Natural killer cell treated with Interleukin-12 subunit alpha and Interleukin-12 subunit beta and Interleukin-15 and Interleukin-18, amount 100 ng/mL, for 72 hours (primary cell): ENCODE measurements at places on chromosomes 12 and 14.

DNA sequence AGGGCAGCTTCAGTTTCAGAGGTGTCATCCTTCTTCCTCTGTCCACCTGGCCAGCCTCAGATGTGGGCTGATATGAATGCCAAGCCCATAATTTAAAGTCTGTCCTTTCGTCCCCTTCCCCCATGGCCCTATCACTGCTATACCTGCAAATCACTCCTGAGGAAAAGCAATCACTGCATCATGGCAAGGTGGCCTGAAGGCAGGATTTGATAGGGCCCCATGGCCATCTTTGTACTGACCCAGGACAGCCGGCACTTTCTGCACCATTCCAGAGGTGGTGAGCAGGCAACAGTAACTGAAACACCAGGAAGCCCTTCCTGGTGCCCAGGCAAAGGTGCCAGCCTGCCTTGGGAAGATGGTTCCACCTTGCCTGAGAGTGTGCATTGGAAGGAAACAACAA lies 60.8 kb downstream of the ANO2 start:
- H3K4me1 ChIP-seq = peaks cover 7% of the 10 kb centered on the region
- H3K27ac ChIP-seq = no peak overlapping the region
- no peaks in the 10 kb centered on the region for H3K36me3 ChIP-seq
- no peak for DNase-seq

DNA sequence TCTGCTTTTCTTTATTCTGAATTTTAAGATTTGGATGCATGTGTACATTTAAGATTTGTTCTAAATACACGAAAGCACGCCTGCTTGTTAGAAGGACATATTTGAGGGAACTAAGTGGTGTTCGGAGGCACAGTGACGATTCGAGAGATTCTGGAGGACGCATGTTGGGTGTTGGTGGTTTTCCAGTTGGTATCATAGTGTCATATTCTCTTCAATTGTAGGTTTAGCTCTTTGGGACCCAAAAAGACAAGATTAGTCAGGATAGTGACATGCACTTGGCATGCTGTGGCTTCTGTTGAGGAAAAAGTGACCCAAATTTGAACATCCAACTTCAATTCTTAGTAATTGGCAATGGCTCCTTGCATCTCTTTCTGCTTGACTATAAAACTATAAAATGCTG lies 30.1 kb downstream of the PRKCH start:
- H3K36me3 ChIP-seq = peaks cover 18% of the 10 kb centered on the region
- no peaks in the 10 kb centered on the region for H3K27me3 ChIP-seq
- DNase-seq = no peak
- H3K4me1 ChIP-seq = peaks cover 81% of the 10 kb centered on the region
- peak overlapping the region; percentile 98 for H3K27ac ChIP-seq

DNA sequence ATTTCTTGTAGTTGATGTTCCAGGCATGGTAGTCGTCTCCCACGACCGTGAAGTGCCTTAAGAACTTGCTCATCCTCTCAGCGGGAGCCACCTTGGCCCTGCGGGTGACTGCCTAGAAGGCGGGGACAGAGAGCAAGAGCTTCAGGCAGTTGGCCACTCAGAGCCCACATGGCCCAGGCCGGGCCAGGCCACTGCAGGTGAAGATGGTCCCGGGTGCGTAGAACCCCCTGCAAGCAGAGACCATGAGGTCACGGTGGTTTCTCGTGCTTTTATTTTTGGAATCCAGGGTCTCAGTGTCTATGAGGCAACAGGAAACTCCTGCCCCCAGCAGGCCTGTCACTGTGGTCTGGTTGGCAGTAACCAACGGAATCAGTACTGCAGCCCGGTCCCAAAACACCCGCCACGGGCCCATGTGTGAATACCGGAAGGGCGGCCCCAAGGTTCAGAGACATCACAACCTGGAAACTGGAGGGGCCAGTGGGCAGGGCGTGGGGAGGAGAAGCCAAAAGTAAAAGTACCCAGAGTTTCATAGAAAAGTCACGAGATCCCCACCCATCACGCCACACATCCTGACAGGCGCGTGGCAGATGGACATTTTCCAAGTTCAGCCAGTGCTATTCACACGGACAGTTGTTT lies 27.5 kb downstream of the HVCN1 start:
- peak overlapping the region; percentile 89 for H3K4me3 ChIP-seq
- peak overlapping the region; percentile 89 for H3K27ac ChIP-seq
- no peaks in the 10 kb centered on the region for H3K27me3 ChIP-seq
- peak; percentile 88 for DNase-seq

DNA sequence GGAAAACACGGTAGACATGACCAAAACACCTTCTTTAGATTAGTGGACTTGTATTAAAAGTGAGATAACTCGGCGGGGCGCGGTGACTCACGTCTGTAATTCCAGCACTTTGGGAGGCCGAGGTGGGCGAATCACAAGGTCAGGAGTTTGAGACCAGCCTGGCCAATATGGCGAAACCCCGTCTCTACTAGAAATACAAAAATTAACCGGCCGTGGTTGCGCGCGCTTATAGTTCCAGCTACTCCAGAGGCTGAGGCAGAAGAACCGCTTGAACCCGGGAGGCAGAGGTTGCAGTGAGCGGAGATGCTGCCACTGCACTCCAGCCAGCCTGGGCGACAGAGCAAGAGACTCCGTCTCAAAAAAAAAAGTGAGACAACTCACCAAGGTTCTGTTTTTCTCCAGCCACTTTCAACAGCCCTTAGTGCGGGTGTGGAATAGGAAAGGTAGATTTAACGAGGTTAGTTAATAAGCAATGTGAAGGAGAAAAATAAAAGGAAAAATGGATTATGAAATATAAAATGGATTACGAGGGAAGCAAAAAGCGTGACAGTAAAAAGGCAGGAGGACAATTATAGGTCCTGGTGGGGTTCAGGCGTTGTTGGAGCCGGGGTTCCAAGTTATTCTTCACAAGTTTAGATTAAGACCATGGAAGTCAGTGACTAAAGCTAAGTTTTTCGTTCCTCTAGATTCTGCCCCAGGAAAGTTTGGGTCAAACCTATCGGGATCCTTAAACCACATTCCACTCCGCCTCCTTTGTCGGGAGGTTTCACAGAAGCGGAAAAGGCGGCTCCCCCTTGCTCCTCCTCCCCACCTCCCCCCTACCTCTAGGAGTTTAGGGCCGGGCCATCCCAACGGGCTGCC lies 534 bp downstream of the PPP2R3C start:
- DNase-seq = no peak
- peaks cover 44% of the 10 kb centered on the region for H3K4me1 ChIP-seq
- H3K36me3 ChIP-seq = peaks cover 27% of the 10 kb centered on the region
